HAP-1 (cell line): ENCODE measurements at places on chromosomes 11 and 22.

- peak; percentile 42 for DNase-seq
Observed at GRCh38 chr22:33051960-33052839, 6.0 kb downstream of the SYN3 start.

- DNase-seq = no peak
Observed at GRCh38 chr11:67368621-67369020, 4.8 kb downstream of the CLCF1 start.

DNA sequence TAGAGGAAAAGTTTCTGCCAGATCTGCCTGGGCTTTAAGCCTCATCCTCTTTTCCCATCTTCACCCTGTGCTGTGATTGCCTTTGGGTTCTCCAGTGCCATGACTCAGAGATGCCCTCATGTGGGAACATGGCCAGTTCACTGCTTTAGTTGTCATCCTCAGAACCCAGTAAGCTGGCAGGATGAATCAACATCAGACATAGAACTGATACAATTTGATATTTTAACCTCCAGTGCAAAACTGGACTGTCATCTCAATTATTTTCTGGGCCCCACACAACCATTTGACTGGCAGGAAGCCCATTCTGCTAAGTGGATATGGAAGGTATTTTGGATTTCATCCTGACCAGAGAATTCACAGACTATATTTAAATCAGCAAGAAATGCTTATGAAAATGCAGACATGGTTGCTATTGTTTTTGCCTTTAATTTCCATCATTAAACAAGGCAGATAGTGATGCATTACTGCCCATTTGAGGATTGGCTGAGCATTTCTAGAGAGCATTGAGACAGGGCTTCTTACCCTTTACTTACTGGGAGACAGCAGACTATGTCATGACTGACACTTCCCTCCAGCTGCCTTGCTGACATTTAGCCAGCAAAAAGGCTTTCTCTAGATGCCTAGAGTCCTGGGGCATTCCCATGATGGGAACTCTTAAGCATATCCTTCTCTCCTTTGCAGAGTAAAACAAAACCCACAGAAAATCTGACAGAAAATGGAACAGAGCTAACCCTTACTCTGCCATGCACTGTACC is 327.1 kb upstream of the MTNR1B start:
- no peak for DNase-seq

DNA sequence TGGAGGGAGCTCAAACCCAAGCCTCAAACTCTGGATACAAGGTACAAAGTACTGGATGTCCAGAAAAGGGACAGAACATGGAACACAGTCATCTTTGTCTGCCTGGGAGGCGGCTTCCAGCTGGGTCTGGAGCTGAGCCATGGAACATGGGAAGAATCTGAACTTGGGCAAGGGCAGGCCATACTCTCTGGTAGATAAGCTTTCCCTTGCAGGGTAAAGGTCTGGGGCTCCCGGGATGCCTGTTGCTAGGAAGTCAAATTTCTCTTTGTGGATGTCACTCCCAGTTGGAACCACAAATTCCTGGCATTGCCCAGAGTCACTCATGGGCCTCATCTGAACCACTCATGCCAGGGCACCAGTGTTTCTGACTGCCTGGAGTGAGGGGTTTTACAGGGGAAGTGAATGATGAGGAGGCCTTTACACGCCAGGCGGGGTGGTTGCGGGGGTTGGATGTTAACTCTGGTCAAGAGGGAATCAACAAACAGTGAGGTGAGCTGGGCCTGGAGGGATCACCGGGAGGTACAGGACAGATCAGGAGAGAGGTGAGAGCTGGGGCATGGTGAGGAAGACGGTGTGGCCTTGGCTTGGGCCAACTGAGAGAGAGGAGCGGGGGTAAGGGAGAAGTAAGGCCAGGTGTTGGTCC is 5.7 kb downstream of the FTH1 start:
- no peak for DNase-seq

GRCh38 chr11:27926981-27927481 is 180.9 kb downstream of the KIF18A start:
- no peak for DNase-seq

DNA sequence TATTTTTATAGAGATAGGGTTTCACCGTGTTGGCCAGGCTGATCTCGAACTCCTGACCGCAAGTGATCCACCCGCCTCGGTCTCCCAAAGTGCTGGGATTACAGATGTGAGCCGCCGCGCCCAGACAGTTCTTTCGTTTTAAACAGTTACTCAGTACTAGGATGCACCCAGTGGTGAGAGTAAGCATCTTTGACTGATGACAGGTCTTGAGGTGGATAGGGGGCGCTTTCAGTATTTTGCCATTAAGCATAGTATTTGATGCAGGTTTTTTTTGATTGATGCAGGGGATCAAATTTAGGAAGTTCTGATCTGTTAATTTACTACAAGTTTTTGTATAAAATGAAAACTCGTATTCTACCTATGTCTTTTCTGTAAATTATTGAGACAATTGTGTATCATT is 13.2 kb upstream of the TRIM34 start:
- DNase-seq = no peak

DNA sequence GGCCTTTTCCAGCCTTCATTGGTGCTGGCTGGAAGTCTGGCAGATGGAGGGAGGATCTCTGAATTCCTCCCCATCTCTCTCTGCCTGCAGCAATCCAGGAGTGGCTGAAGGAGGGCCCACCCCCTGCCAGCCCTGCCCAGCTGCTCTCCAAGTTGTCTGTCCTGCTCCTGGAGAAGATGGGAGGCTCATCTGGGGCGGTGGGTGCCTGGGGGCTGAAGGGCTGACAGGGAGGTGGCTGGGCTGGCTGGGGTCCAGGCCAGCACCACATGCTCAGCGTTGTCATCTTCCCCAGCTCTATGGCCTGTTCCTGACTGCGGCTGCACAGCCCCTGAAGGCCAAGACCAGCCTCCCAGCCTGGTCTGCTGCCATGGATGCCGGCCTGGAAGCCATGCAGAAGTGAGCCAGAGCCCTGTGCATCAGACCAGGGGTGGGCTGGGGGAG is 12.2 kb downstream of the TKFC start:
- DNase-seq = no peak

DNA sequence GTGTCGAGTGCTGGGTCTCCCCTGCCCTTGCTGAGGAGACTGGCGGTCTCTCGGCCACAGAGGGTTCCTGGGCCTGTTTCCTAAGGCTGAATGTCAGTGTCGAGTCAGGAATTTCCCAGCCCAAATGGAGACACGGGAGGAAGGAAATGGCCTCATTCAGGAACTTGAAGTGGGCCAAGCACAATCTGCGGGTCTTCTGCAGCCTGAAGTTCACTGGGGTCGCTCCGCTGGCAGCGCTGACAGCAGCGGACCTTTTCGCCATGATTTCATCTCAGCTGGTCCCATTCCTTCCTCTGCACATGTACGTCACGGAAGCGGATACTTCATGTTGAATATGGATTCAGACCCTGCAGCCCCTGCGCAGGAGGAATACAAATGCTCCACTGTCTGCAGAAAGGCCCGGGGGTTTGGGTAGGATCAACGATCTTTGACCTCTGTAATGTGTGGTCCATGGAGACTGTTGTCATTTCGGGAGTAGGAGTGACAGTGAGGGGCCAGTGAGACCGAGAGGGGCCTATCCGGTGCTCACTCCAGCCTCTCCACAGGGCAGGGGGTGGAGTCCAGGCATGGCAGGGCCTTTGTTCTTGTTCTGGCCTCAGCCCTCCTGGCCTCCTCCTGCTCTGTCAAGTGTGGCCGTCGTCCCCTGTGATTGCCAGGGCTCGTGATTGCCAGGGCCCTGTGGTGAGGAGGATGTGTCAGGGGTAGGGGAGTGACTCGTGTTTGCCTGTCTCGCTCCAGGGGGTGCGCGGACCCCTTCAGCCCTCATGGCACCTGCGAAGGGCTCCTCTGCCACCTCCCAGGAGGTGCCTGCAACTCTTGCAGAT is 402.3 kb downstream of the TBC1D22A start:
- no peak for DNase-seq

DNA sequence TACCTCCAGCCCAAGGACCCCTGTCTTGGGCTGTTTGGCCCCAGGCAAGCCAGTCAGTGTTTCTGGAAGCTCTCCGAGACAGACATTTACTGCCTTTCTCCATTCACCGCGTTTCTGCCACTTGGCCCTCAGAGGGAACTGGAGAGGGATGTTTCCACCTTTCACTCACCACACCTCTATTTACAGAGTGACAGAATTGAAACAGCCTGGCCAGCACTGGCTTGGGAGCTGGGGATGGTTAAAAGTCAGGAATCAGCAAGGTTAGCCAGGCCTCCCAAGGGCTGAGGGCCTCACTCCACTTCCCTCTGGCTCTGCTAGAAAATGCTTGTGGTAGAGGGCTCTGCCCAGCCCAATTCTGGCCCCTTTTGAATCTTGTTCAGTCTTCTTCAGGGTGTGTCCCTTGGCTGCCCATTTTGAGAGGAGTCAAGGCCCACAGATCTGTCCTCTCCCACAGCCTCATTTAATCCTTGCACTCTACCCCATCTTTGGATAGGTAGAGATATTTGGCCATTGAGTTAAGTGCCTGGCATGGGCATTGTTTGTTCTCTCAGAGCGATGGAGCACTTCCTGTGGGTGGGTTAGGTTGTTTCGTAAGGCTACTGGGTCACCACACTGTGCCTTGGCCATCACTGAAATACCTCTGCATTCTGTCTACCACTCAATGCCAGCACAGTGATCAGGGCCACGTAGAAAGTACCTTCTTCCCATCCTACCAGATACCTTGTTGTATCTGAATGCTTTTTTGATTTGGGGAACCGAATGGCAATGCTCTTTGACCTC is 119.2 kb downstream of the MICAL2 start:
- DNase-seq = no peak

DNA sequence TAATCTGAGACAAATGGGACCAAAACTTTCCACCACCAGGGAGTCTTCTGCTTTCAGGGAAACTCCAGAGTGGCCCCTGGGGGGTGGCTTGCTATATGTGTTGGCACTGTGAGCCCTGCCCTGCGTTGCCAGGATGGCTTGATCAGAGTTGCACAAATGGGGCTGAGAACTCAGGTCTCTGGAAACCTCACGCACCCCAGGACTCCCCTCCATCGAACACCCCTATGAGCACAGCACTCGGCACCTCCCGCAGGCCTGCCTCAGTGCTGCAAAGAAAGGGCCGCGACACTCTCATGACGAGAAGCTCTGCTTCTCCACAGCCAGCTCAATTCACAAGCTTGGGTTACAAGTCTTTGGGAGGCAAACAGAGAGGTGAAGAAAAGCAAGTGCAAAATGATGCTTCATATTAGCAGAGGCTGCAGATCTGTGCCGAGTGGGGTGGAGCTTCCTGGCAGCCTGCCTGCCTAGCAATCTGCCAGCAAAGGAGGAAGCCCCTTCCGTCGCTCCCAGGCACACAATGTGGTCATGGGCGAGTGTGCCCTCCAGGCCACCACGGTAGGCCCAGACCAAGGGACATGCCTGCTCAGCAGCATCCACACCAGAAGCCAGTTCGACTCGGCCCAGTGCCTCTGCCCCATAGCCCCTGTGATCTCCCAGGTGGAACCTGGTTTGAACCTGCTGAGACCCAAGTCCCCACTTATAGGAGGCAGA is 55.7 kb downstream of the MYH9 start:
- no peak for DNase-seq

- no peak for DNase-seq
Observed at GRCh38 chr11:59243633-59244032, 30.9 kb upstream of the MPEG1 start.

- DNase-seq = no peak
Observed at GRCh38 chr11:19084661-19085315, 24.3 kb upstream of the MRGPRX2 start.

- no peak for DNase-seq
Observed at GRCh38 chr11:35803115-35803514, 140.5 kb downstream of the TRIM44 start.

GRCh38 chr11:14185461-14185860 is 173.5 kb downstream of the RRAS2 start:
- no peak for DNase-seq

DNA sequence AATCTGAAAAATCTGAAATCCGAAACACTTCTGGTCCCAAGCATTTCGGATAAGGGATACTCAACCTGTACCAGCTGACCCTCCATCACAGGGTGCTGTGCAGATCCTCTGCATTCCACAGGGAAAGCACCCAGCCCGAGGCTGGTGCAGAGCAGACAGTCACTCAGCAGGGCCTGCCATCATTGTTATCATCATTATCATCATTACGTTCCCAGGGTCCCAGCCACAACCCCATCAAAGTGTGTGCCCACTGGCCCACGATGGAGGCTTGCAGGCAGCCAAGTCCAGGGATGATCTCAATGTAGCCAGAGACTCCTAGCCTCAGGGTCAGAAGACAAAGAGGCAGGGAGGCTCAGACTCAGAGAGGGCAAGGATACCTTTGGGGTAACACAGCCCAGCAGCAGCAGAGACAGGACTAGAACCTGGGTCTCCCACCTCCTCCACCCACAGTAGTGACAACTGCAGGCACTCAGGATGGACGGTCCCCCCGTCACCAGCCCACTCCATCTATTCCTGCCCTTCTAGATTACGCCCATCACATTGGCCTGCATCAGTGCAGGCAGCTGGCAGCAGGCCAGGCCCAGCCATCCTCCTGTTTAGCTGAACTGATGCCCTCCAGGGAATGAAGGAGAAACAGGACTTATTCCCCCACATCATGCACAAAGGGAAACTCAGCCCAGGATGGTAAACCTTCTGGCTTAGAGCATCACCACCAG is 10.3 kb downstream of the GAL3ST1 start:
- DNase-seq = no peak

GRCh38 chr22:19146215-19146968 is 1.9 kb upstream of the ESS2 start:
- DNase-seq = peak; percentile 25

GRCh38 chr11:70272009-70272408 is 1.5 kb downstream of the PPFIA1 start:
- no peak for DNase-seq

GRCh38 chr11:11500744-11501487 is 120.9 kb downstream of the GALNT18 start:
- no peak for DNase-seq

DNA sequence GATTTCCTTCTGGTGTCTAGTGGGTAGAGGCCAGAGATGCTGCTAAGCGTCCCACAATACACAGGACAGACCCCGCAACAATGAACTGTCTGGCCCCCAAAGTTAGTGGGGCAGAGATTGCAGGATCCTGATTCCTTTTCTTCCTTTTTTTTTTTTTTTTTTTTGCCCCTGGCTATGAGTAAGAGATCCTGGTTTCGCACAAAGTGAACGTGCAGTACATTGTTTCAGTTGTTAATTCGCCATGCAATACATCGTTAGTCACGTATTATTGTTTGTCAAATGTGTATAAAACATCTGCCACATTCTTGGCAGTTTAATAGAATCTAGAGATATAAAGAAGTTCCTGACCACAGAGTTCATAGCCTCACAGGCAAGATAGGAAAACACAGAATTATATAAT is 20.2 kb downstream of the ST3GAL4 start:
- DNase-seq = peak; percentile 16

GRCh38 chr11:14539982-14540421 is 19.8 kb upstream of the PSMA1 start:
- DNase-seq = no peak
